ENCODE measurements at places on chromosomes 4 and X.

DNA sequence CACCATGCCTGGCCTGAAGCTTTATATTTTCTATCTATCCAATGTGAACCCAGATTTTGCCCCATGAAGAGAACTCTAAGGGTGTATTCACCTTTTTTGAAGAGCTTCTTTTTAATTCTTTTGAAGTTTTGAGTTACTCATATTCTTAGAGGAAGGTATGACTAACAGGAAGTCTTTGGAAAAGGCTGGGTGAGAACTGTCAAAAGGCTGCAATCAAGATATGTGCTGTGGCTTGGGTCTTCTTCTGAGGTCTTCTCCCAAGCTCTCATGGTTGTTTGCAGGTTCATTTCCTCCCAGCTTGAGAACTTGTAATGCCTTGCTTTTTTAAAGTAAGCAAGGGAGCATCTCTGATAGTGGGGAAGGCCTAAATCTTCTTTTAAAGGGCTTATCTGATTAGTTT is 3.1 kb upstream of the C4orf17 start:
- no peak for DNase-seq

- no peak for DNase-seq
These were observed 734.0 kb upstream of the DIAPH2 start for GRCh38 chrX:95950679-95951078.

- no peak for DNase-seq
These were observed 538.3 kb upstream of the PCDH7 start for GRCh38 chr4:30181918-30182317.

- DNase-seq, result no peak
These were observed 2.6 kb upstream of the IL13RA1 start for GRCh38 chrX:118724775-118725174.

GRCh38 chr4:161881370-161881769 is 282.4 kb downstream of the FSTL5 start:
- DNase-seq, result no peak

GRCh38 chr4:180610324-180610723 is 1632.9 kb upstream of the TENM3 start:
- no peak for DNase-seq

GRCh38 chr4:30716681-30717207 is 3.4 kb upstream of the PCDH7 start:
- no peak for DNase-seq

GRCh38 chrX:101744085-101744484 is 84.4 kb upstream of the ARMCX2 start:
- no peak for DNase-seq

GRCh38 chrX:1860936-1861594 is 246.2 kb downstream of the ASMT start:
- DNase-seq, result no peak

DNA sequence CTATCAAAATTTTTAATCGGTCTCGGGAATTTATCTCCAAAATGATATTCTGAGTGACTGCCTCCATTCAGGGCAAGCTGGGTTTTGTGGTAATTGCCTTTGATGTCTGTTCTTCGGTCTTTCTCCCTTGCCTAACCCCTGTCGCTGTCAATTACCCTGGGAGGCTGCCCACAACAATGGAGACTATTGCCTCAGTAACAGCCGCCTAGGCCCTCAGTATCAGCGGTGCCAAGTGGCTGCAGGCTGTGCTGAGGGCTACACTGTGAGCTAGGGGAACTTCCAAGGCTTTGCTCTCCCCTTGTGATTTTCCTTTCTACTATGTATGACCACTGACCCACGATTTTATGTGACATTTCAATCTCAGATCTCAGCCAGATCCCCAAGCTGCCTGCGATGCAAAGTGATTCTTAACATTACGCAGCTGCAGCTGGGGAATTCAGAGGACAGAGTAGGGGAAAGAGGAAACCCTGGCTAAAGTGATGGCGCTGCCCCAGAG is 36.3 kb upstream of the REST start:
- no peak for DNase-seq

GRCh38 chr4:62410371-62411003 is 1210.4 kb downstream of the ADGRL3 start:
- DNase-seq, result no peak

- no peak for DNase-seq
These were observed 176.2 kb upstream of the RBPJ start for GRCh38 chr4:26144526-26145155.

DNA sequence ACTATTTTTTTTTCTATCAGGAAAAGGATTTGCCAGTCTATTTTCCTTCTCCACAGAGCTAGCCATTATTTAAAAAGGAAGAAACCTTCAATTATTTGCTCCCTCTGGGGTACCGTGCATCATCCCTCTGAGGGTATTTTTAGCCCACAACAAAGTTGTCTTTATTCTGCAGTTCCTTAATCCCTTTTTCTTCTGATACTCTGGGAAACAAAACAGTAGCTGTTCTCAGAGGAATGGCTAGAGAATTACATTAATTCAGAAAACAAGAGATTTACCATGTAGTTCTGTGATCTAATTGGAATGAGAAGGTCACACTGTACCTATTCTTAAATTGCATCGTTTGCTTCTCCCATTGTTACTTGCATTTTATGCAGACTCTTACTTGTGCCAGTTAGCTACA is 1056.7 kb downstream of the STIM2 start:
- no peak for DNase-seq

- DNase-seq, result no peak
These were observed 33.2 kb upstream of the MID1IP1 start for GRCh38 chrX:38768079-38768478.

- DNase-seq, result no peak
These were observed 2.4 kb upstream of the SH3KBP1 start for GRCh38 chrX:19889582-19890342.

DNA sequence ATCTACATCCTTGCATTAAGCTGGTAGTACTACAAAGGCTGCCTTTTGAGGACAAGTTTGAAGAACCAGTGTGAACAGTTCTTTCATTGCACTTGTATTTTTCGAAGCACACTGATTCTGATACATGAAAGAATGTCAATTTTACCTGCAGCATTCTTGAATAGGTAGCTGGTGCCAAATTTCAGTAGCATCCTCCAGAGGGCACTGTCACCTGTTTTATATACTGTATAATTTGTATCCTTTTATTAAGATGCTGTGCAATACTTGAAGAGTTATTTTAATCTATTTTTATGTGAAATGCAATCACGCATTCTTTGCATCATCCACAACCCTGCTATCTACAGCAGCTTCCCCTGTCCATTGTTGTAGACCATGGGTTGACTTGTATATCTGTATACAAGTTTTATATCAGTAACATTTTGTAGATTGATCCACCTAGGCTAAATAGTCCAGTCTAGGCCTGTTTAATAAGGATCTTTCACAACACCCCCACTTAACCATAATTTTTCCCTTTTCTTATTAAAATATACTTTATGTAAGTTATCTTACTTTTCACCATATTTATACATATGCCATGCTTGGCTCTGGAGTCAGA is 325.7 kb downstream of the PCDH7 start:
- no peak for DNase-seq

DNA sequence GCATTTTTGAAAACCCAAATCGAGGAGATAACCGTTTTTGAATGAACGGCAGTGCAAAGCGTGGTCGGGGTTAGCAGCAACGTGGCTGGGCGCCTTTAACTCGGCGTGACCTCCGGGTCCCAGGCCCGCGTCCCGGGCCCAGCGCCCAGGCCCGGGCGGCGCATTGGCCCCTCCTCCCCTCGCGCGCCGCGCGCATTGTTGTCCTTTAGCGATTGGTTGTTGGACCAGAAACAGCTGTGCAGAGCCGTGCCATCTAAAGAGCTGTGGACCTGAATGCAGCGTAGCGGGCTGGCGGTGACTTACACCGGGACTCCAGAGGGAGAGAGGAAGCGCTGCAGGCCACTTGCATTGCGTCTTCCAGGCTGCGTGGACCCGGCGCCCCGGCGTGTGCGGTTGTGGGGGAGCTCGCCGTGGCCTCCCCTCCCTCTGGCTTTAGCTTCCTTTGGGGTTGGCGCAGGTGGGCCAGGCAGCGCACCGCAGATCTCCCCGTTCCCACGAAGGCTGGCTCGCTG is at the start of gene STOX2:
TSS of gene STOX2 (plus strand) at position 227 of the 512 bp plus-strand sequence. CDS start 1,484 bp downstream, outside the sequence.
- DNase-seq, result no peak

GRCh38 chrX:149650162-149650561 is 18.6 kb upstream of the TMEM185A start:
- DNase-seq, result no peak

- no peak for DNase-seq
These were observed 262.7 kb downstream of the ANKRD50 start for GRCh38 chr4:124449881-124450280.

GRCh38 chrX:122268353-122268752 is 915.7 kb upstream of the GRIA3 start:
- DNase-seq, result no peak

DNA sequence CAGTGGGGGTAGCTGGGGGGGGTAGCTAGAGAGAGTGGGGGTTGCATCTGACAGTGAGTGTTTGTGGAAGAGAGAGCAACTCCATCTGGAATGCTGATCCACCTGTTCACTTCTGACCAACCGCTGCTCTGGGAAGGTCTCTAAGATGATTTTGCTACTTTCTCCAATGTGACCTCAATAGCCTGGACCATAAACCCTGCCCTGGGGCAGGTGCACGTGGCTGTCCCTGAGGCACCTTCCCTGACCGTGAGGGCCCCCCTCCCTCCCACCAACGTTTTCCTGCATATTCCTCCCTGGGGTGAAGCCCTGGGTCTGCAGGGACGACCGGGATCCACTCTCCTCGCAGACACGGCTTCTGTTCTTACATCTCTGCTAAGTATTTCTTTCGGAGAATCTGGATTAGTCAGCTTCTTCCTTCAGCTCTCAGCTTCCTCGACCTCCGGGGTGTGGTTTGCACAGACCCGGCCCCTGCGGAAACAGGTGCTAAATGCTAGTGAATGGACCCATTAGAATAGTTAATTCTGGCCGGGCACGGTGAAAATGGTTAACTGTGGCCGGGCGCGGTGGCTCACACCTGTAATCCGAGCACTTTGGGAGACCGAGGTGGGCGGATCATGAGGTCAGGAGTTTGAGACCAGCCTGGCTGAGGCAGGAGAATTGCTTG is 21.4 kb upstream of the PLCXD1 start:
- no peak for DNase-seq

- no peak for DNase-seq
These were observed 41.8 kb downstream of the FGF13 start for GRCh38 chrX:138669693-138670092.

- no peak for DNase-seq
These were observed 327.1 kb downstream of the STIM2 start for GRCh38 chr4:27187786-27188185.

DNA sequence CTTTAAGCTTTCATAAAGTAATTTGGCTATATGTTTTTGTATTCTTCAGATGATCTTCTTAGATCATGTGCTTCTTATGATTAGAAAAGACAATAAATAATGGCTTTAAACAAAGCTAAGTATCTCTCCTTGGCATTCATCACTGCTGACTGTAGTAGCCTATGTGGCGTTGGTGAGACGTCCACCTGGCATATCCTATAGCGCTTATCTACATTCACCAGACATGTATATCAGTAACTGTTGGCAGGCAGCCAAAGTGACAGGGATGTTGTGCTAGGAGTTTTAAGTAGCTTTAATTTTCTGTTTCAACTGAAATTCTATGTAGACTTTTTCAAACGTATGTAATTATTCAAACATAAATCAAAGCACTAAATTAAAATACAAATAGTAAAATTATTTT is 276.4 kb downstream of the IL15 start:
- no peak for DNase-seq

- DNase-seq, result no peak
These were observed 1037.8 kb downstream of the STPG2 start for GRCh38 chr4:97105347-97106099.

GRCh38 chr4:171588051-171588545 is 225.1 kb upstream of the GALNTL6 start:
- no peak for DNase-seq

DNA sequence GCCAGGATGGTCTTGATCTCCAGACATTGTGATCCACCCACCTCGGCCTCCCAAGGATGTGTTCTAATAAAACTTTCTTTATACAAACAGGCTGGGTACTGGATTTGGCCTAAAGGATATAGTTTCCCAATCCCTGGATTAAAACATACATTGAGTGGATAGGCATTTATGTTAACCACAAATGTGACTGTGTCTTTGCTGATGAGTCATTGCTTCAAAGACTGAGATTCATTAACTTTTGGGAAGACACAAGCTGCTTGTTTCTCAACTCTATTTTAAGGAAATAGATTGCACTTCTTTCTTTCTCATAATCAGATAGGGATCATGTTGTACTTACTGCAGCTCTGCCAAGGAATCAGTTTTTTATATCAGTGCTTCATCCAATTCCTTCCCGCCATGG is 131.3 kb upstream of the AGA start:
- no peak for DNase-seq

- no peak for DNase-seq
These were observed 25.7 kb upstream of the CSF2RA start for GRCh38 chrX:1242891-1243402.

DNA sequence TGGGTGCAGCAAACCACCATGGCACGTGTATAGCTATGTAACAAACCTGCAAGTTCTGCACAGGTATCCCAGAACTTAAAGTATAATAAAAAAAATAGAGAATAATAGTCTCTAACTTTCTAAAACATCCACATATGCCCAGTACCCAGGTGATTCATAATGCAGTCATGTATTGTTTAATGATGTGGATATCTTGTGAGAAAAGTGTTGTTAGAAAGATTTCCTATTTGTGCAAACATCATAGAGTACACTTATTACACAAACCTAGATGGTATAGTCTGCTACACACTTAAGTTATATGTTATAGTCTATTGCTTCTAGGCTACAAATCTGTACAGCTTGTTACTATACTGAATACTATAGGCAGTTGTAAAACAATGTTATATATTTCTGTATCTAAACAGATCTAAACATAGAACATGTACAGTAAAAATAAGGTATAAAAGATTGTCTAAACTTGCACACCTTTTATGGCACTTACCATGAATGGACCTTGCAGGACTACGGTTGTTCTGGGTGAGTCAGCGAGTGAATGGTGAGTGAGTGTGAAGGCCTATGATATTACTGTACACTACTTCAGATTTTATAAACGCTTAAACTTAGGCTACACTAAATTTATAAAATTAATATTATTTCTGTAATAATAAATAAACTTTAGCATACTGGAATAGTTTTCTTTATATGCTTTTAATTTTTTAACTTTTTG is 232.2 kb upstream of the SLIT2 start:
- DNase-seq, result no peak

DNA sequence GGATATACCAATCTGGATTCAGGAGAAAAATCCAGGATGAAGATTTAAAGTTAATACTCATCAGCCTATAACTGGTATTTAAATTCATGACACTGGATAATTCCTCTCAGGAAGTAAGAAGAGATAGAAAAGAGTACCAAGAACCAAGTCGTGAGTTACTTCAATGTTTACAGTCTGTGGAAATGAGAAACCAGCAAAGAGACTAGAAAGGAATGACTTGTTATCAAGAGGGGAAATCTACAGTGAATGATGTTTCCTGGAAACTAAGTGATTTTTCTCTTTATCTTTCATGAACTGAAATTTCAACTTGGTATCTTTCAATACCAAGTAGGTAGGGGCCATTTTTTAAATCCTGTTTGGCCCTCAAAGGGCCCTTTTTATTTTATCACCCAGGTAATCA is 217.9 kb upstream of the AFF2 start:
- DNase-seq, result no peak

DNA sequence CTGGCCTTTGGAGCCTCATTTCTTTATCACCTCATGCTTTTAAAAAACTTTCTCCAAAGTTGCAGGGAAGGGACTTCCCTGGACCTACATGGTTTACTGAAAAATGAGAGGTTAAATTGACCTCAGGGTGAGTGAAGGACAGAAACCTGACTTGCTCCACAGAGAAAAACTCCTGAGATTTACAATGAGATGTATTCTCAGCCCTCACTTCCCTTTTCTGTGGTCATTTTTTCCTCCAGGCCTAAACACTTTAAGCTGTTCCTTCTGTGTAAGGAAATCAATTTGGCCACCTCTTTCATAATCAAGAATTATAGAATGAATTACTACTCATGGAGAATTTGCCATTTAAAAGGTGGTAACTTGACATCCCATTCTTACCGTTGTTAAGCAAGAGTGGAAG is 77.9 kb downstream of the HPGD start:
- no peak for DNase-seq
